Activated T-helper 1 cell treated with Interleukin-2 at 50 U/mL for 16 hours (primary cell): ENCODE measurements at places on chromosomes 7 and 10.

GRCh38 chr10:110151467-110151866 is 55.9 kb upstream of the MXI1 start:
- DNase-seq, result no peak

GRCh38 chr10:7908541-7909210 is 90.4 kb downstream of the TAF3 start:
- no peak for DNase-seq

GRCh38 chr10:14648946-14649345 is 125.8 kb downstream of the FAM107B start:
- DNase-seq, result no peak

DNA sequence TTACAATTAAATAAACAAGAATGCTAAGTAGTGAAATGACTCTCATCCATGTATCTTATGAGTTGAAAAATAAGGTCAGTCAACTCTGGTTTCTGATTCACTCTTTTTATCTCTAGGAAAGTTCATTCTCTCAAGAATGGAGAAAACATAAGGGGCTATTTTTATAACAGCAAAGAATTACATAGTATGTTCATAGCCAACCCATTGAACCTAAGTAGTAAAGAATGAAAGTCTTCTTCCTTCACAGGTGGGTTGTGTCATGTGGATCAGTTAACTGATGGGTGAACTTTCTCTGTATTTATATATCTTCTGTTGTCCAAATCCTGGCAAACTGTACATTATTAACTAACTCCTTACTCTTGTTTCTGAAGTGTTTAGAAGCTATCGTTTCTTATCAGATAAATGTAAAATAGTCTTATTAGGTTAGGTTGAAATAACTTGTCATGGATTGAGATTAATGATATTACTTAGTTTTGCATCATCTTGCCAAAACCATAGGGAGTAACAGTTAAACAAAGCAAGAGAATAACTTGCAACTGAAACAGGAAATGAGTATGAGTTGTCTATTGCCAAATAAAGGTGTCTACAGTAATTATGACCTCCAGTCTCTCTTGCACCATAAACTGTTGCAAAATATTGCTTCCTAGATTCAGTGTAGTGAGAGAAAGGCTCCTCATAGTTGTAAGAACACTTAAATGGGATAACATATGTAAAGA is 86.8 kb downstream of the ANKRD7 start:
- DNase-seq, result no peak

- DNase-seq, result no peak
These were observed 438.3 kb downstream of the RPS24 start for GRCh38 chr10:78471723-78472550.

DNA sequence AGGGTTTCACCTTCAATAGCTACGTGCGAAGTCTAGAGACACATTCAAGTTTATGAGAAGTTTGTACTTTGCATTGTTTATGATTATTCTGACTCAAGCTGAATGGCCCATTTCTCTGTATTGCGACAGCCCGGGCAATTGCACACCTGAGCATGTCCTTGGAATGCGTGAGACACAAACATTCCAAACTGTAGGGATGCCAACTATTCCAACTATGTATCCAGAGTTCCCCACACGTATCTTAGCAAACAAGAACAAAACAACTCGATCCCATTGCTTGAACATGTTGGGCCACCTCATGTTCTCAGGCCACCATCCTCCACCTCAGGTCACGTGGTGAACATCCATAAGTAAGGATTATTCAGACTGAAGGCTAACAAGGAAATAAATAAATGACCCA is 51.4 kb upstream of the EGFR start:
- DNase-seq, result no peak

- DNase-seq, result peak; percentile 8
These were observed 23.7 kb downstream of the RTKN2 start for GRCh38 chr10:62244785-62245467.

GRCh38 chr10:69056129-69056528 is 31.8 kb upstream of the SRGN start:
- DNase-seq, result no peak

- DNase-seq, result no peak
These were observed 190.4 kb downstream of the AHR start for GRCh38 chr7:17488829-17489228.

DNA sequence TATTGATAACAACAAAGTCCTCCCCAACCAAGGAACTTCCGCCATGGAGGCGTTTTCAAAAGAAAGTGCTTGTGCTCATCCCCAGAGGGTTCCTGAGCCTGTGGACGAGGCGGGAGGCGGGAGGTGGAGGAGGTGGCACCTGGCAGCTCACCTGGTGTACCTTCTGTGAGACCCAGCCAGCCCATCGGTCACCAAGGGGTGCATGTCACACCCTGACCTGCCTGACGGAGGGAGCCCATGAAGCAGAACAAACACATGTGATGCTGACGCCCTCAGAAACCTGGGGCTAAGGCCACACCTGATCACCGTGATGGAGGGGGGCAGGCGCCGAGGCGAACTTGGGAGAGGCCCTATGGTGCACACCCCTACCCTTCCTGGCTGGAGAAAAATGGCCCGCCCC is 458.8 kb downstream of the DNAJB6 start:
- DNase-seq, result no peak

- no peak for DNase-seq
These were observed 258.1 kb downstream of the TWIST1 start for GRCh38 chr7:18859318-18859717.

DNA sequence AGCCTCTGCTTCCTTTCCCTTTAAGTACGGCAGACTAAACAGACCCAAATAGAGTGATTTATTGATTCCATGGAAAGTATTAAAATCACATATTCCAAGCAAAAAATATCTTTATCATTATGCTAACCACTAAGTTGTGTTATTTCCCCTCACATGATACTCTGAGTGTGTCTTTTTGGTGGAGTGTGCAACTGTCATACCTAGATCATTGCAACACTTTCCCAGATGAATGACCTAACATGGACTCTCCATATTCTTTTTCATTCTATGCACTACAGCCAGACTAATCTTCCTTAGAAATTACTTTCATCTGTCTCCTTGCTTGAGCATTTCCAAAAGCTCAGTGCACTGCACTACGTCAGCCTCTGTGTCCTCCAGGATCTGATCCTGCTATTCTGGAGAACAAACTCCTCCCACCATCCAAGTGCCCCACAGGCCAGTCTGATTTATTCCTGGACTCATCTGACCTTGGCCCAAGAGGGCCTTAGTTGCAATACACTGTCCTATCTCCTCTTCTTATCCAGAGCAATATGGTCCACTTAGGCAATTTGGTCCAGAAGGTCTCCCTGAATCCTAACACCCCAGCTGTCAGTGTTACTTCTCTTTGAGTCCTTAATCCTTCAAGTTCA is 263.3 kb upstream of the KLF6 start:
- no peak for DNase-seq

- no peak for DNase-seq
These were observed 20.1 kb upstream of the ITPRID1 start for GRCh38 chr7:31493714-31494181.

DNA sequence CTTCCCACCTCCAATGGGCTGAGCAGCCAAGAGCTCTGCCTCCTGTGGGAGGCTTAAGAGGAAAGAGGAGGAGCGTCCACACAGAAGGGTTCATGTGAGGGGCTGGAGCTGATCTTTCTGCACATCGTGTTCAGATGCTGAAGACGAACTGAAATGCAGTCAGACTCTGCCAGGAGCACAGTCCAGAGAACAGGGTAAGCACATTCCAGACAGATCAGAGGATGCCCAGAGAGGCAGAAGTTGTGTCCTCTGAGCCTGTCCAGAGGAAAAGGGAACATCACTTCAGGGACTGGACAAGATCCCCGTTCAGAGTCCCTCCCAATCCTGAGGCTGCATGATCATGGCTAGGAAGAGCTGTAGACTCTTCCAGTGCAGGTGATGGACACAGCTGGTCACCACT is 72.9 kb downstream of the ITIH5 start:
- DNase-seq, result no peak

DNA sequence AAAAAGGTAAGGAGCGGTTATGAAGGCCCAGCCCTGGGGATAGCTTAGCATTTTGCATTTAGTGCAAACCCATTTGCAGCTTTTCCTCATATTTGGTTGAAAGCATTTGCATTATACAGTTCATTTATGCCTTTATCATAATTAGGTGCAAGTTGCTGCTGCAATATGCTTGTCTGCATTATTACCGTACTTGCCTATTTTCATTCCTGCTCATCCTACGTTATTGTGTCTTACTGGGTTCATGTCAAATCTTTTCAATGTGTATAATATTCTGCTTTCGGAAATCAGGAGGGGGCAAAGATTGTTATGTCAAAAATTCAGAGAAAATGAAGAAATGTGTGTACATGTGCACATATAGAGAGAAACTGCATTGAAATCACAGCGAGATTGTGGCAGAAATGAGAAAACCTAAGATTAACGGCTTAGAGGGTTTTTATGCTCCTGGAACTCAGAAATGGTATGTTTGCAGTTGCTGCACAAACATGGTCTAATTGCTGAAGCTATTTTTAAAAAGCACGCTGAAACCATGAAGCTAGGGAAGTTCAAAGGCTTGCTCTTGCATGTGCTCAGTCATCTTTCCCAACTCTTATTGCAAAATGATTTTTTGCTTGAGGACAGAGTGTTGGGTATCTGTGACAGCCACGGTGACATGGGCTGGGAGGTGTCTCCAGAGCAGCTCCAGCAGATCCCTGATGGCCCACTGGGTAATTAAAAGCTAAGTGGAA is 613.2 kb downstream of the SDK1 start:
- no peak for DNase-seq

DNA sequence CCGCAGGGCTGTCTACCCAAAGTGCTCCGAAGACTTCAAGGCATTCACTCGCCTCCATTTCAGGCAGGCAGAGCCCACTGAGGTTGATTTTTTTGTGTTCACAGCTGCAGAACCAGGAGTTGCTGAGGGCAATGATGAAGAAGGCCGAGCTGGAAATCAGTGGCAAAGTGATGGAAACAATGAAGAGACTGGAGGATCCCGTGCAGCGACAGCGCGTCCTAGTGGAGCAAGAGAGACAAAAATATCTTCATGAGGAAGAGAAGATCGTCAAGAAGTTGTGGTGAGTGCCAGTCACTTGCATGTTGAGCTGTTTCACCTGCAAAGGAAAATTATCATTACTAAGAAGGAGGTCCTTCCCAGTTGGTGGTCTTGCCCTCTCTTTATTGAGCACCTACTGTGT is 210.5 kb downstream of the ARHGAP21 start:
- no peak for DNase-seq

DNA sequence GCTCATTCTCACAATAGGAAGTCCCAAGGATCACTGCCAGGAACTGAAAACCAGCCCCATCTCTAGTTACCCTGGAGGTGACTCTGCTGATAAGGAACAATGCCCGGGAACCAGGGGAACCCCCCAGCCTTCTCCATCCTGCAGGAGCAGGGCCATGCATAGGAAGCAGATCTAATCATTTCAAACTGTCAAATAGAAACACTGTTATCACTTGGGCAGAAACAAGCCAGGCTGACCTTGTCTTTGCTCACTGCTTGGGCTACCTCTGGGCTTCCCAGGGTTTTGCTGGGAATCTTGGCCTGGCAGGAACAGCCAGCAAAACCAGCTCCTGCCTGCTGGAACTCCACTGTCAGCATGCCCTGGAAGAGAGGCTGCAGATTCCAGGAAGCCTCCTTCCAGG is 114.1 kb downstream of the RNF216 start:
- no peak for DNase-seq

DNA sequence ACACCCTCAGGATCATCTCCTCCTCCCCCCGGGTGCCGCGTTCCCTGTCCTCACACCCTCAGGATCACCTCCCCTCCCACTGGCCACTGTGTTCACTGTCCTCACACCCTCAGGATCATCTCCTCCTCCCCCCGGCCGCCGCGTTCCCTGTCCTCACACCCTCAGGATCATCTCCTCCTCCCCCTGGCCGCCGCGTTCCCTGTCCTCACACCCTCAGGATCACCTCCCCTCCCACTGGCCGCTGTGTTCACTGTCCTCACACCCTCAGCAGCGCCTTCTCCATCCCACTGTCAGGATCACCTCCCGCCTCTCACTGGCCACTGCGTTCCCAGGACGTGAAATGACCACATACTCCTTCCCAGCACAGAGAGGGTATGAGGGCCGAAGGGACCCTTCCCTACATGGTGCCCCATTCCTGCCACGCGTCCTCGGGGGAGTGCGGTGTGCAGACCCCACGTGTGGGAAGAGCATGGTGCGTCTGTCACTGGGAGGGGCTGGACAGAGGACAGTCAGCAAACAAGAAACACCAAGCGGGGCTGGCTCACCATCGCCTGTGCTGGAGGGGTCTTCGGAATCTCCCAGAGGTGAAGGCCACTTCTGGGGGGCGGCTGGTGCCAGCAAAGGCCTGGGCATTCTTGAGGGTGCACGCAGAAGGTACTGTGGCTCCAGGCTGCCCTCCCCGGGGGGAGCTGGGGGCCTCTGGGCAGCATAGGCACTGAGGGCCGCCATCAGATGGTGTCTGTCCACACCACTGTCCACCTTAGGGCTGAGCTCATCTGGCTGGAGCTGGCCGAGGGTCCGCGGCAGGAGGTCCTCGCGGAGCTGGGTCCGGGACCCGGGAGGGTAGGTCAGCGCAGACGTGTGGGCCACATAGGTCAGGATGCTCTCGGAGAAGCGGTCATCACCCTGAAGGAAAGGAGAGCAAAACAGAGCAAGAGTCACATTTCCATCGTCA is 421.0 kb downstream of the PTPRN2 start:
- DNase-seq, result no peak

- no peak for DNase-seq
These were observed 57.7 kb downstream of the CREB3L2 start for GRCh38 chr7:137944168-137944567.

- DNase-seq, result no peak
These were observed 15.2 kb upstream of the GJC3 start for GRCh38 chr7:99944497-99945070.

DNA sequence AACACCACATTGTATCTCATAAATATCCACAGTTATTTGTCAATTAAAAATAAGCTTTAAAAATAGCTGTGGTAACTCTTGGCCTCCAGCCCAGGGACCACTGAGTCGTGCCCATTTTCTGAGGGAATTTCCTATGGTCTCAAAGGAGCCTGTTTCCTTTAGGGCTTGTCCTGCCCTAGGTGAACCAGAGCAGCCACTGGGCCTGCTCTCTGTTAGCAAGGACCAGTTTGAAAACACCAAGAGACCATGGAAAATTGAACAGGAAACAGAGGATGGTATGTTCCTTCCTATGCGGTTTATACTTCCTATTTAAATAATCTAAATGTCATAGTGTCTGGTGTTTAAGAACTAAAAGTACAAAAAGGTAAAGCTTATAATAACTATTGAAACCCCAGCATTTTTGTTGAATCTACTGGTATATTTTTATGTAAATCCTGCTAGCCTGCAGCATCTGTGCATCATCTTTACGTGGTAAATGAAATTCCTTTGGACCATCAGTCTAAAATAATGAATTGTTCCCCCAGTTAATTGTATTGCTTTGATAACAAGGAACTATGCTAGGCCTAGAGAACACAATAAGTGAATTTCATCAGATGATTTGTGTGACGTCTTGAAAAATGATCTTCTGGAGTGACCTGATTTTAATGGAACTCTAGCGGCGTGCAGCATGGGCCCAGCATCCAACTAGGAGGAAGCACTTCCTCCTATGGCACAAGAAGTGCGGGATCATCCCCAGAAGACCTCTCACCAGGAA is 333.7 kb downstream of the GFRA1 start:
- DNase-seq, result no peak

- DNase-seq, result no peak
These were observed 38.3 kb upstream of the PDCD4 start for GRCh38 chr10:110833234-110833940.

- no peak for DNase-seq
These were observed 219.0 kb downstream of the PTEN start for GRCh38 chr10:88082391-88082790.

GRCh38 chr7:7642081-7642480 is 1.5 kb downstream of the UMAD1 start:
- no peak for DNase-seq
